ENCODE measurements at places on chromosomes 12 and 14.
A peak's percentile ranks its signal among the peaks of the same experiment; 100 is the strongest.

GRCh38 chr14:89388853-89389252, 28.2 kb downstream of the FOXN3 start:
- no peak for DNase-seq

GRCh38 chr12:83700838-83701237, 1014.1 kb downstream of the TMTC2 start:
- DNase-seq = no peak

DNA sequence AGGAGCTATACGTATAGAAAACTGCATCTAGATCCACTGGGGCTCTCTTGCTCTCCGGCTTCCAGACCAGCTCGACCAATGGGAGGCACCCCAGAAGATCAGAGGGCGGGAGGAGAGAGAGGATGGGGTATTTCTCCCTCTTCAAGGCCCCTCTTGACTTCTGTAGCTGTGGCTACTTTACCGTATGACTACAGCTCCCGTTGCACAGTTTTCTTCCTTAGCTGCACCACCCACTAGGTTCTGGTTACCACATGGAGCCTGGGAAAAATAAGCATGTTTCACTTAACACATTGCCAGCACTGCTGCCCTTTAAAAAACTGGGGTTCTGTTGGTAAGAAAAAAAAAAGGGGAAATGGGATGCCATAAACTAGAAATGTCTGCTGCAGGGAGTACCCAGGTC, 214.4 kb downstream of the TBX5 start:
- no peak for DNase-seq

DNA sequence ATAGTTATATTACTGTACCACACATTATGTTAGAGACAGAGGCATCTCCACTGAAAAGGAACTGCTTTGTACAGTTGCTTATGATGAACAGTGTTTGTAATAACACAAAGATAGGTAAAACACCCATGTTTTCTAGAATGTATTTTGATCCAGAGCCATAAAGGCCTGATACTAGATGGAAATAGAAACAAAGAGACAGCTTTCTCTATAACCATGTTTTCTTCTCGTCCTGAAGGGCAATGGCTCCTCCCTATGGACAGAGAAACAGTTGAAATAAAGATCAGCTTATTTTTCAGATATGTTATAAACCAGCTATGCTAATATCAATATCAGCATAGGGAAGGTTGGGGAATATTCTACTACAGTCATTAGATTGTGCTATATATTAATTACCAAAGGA, 109.2 kb downstream of the ATXN7L3B start:
- no peak for DNase-seq

DNA sequence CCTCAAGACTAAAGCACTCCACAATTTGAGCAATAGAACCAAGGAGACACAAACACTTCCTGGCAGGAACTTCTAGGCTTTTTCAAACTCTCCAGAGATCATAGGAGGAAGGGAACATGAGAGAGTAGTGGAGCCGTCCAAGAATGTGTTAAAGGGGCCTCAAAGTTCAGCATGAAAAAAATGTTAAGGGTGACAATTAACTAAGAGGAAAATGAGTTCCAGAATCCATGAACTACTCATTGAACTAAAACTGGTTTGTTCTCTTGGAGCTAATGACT, 122.0 kb downstream of the WIF1 start:
- DNase-seq = no peak

DNA sequence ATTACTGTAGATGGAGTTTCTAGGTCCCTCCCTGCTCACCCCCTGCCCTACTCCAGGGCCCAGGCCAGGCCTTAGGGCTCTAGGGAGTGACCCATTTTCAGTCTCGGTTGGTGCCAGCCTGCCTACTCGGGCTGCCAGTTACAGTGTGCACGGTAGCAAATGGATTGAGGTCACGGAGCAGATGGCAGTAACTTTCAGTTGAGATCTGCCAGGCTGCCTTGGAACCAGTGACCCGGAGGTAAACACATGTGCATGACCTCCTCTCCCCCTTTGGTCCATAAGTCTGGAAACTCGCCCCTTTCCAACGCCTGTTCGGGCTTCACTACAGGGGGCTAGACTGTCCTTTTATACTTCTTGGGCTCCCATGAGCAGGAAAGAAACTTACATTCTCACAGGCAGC, 139.7 kb upstream of the TBX3 start:
- DNase-seq = no peak

DNA sequence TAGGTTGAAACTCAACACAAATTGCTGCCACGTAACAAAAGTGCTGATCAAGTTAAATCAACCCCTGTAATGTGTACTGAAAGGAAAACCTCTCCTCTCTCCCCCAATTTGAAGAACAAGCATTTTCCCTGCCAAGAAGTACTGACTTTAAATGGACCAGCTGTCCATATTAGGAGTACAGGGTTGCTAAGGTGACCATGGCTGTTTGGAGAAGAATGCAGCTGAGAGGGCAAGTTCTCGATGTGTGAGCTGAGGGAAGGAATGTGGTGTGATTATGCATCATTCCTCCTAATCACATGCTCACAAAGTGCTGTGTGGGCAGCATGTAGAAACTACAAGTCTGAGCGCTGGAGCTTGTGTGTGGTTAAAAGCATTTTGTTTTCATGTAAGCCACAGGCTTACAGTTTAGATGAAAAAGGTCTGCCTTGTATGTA, 50.9 kb upstream of the CCT2 start:
- peak; percentile 99 for DNase-seq

GRCh38 chr14:105413544-105413886, 6.1 kb upstream of the MTA1 start:
- DNase-seq = no peak

- no peak for DNase-seq
Measured at GRCh38 chr12:226401-226800, 12.4 kb upstream of the SLC6A12 start.

- DNase-seq = no peak
Measured at GRCh38 chr12:49091836-49092085, 2.8 kb downstream of the DHH start.

DNA sequence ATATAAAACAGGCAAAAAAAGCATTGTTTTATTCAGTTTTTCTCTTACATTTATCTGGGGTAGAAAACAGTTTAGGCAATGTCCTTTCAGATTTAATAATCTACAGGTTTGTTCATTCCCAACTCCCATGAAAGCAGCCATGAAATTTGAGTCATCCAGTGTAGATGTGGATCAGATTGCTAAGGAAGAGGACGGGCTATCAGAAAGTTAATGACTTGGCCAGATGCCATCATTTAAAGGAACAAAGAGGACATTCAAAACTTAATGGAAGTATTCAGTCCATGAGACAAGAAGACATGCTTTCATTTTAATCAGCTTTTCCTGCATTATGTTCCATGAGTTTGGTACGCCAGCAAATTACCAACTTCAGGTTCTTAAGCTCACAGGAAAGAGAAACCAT, 31.1 kb upstream of the POC1B start:
- no peak for DNase-seq

Data from epithelial cell of proximal tubule (primary cell).